ENCODE measurements at places on chromosomes 2 and 18.

DNA sequence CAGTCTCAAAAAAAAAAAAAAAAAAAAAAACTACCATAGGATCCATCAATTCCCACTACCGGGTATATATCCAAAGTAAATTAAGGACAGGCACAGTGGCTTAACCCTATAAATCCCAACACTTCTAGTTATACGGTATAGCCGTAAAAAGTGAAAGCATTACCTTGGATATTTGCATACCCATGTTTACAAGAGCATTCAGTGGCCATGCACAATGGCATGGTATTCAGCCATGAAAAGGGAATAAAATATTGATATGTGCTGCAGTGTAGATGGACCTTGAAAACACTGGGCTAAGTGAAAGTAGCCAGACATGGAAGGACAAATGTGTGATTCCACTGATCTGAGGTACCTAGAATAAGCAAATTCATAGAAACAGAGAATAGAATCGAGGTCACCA, 111.8 kb upstream of the CAB39 start:
- DNase-seq: no peak

GRCh38 chr2:15784106-15784885, 156.1 kb upstream of the MYCN start:
- DNase-seq: no peak

DNA sequence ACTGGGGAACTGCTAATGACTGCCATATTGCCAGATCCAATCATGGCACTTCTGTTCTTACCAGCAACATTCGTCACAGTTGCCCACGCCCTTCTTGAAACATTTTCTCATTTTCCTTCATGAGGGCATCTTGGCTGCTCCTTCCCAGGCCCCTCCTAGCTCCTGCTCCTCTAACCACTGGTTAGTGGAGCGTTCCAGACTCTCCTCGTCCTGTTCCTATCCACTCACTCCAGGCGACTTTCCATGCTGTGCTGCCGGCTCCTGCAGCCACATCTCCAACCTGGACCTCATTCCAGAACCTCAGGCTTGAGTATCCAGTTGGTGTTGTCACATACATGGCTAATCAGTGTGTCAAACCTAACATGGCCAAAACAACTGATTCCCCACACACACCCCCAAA, 1.3 kb upstream of the ADI1 start:
- DNase-seq: no peak

DNA sequence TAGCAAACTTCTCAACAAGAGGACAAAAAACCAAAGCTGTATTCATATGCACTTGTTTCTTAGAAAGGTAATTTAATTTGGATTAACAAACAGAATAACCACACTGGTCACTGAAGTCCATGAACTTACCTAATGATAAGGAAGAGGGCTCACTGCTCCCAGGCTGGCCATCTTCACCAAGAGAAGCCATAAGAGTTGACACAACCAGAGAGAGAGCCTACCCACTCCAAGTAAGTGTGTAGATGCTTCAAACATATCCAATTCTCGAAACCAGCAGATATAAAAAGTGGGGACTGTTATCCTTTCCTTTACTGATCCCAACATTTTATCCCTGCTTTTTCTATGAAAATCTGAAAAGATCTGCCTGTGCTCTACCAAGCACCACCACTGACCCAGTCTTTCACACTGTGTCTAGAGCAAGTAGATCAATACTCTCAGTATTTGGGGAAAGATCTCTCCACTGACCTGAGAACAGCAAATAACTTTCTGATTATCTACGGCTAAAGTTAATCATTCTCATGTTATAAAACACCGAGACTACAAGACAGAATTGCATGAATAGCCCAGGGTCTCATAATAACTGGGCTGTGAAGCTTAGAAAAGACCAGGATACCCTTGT, 111.5 kb upstream of the RNU4ATAC start:
- no peak for DNase-seq

DNA sequence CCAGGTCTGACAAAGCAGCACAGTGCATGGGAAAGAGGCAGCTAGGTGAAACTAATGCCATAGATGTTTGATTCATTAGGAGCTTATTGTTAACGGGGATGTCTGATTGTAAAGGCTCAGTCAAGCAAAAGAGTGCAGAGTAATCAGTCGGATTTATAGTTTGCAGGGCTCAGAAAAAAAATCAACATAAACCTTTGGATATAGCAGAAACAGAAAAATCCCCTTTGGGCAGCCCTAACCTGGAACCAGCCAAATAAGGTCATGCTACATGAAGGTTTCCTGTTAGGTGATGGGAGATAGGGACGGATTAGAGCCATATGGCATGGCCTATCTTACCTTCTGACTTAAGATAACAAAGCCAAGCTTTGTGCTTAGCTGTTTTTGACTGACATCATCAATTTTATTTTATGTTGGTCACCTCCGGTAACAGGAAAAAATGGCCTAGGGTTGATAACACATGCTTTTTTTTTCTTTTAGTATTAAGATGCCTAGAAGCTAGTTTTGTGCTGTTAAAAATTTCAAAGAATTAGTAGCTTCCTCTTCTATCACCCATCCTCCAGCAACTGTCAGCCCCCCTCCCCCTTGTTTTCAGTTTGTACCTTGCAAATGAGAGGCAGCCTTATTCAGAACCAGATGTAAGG, 60.7 kb upstream of the ZEB2 start:
- no peak for DNase-seq

- no peak for DNase-seq
Measured at GRCh38 chr2:221514305-221515040, 57.6 kb downstream of the EPHA4 start.

GRCh38 chr2:35714883-35715282, 640.7 kb upstream of the CRIM1 start:
- no peak for DNase-seq

- no peak for DNase-seq
Measured at GRCh38 chr18:72114801-72115594, 429.1 kb downstream of the CBLN2 start.

GRCh38 chr2:223759569-223760430, 77.6 kb downstream of the AP1S3 start:
- no peak for DNase-seq

- no peak for DNase-seq
Measured at GRCh38 chr2:187157046-187157445, 291.0 kb downstream of the CALCRL start.

DNA sequence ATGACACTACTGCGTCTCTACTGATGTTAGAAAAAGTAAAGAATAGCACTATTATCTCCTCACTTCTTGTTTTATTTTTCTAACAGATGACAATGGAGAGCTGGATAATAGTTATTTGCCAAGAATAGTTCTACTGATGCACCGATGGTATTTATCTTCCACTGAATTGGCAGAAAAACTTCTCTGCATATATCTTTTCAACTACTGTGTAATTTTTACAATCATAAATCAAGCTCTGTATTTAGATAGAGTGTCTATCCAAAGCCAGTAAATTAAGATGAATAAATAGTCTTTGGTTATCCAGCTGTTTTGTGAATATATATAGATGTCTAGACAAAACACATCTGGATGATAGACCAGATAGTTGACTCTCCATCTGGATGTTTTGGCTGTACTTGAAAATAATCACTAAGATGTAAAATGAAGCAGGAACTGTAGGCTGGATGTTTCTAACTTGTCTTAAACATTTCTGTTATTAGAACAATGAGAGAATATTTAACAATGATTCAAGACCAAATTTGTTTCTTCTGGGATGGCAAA, 40.1 kb downstream of the RASGRP3 start:
- no peak for DNase-seq

DNA sequence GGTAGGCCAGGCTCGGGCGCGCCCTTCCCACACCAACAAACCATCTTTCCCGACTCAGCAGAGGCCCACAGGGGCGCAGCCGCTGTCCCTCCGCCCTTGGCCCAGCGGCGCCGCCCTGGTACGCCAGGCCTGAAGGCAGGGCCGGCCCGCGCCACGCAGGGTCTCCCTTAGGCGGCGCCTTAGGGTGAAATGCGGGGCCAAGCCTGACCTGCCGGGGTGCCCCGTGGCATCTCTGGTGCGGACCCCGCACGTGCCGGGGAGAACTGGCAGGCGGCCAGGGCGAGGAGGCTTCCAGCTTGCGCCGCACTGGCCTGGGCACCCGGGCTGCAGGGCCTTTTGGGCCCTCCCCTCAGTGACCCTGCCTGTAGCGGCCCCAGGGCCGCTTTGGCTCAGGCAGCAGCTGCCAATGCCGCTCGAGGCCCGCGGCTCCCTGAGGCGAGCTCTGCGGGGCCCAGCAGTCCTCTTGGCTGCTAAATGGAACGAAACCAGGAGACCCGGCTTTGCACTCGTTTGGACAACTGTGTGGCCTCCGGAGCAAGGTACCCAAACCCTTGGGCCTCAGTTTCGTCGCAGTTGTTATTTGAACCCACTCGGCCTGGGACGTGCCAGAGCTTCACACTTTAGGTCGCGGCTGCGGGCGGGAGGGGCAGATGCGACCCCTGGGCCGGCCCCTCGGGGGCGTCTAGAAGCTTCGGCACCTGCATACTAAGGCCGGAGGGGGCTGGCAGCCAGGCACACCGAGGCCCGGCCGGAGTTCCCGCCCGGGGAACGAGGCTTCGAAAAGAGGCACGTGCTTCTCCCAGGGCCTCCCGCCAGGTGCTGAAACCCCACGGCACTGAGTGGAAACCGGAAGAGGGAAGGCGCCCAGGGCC, 8.5 kb downstream of the OTX1 start:
- DNase-seq: no peak

GRCh38 chr2:169011698-169012097, 19.4 kb downstream of the ABCB11 start:
- DNase-seq: no peak

- DNase-seq: no peak
Measured at GRCh38 chr2:225471482-225471881, 72.0 kb downstream of the NYAP2 start.

DNA sequence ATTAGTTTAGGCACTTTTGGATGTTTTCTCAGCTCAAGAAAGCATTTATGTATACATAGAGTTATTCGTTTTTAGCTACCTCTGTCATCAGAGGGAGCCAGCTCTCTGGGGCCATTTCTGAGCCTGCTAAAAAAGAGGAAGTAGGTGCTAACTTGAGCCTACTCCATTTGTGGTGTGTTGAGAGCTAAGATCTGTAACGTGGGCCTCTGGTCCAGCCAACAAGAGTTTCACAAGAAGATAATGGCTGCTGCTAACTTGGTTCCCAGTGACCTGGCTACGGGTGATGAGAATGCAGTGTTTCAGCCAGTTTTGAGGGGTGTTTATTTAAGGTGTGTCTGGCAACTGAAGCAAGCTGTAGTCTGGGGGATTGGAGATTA, 182.5 kb downstream of the PRKCE start:
- DNase-seq: peak; percentile 41

DNA sequence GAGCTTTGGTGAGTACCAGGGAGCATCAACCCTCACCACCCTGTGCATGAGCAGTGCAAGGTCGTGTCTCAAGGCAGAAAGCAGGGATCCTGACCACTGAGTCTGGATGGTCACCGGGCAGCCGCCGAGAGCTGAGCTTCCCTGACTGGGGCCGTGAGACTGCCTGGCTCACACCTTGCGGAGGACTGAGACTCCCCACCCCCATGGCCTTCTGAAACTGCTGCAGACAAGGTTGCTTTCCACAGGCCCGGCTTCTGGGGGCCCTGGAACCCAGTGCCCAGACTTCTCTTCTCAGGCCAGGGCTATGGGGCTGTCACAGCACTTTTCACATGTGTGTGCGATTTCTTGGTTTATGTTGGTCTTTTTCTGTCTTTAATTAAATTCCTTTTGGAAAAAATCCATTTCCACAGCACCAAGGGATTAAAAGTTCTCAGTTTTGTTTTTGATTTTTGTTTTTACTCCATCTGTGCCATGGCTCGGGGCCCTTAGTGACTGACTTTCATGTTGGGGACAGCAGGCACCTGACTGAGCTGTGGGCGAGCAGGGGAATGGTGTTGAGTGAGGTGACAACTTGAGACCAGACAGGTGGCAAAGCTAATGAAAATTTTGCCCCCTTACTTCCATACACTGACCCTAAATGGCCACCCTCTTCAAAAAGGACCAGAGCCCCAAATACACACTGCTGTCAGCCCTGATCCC, 297.9 kb downstream of the CYP26B1 start:
- no peak for DNase-seq

- DNase-seq: no peak
Measured at GRCh38 chr2:101231240-101231639, 21.4 kb upstream of the CNOT11 start.

DNA sequence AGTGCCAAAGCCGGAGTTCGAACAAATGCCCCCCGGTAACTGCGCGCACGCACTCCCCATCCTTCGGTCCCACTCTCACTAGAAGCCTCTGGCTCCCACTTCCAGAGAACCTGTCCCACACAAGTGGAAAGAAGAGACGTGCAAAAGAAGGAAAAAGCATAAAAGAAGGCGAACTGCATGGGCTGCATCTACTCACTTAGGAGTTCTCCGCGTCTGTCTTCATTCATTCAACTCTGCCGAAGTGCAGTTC, 312 bp downstream of the NR4A2 start:
- DNase-seq: no peak

- no peak for DNase-seq
Measured at GRCh38 chr18:42510540-42510939, 555.5 kb downstream of the PIK3C3 start.

DNA sequence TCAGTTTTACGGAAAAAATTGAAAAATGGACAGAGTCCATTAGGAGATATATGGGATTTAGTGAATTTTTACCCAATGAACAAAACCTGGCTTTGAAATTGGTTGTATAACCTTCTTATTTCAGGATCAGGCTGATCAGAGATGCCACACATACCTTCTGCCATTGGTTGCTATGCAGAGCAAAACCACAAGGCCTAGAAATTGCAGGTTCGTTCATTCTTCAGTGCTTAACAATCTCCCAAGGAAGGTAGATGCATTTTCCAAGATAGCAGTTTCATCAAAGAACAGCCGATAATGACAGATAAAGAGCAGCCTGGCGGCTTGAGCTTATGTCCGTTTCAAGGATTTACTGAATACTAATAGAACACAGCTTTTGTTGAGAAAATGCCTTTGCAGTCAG, 868.8 kb downstream of the EPHA4 start:
- DNase-seq: no peak

DNA sequence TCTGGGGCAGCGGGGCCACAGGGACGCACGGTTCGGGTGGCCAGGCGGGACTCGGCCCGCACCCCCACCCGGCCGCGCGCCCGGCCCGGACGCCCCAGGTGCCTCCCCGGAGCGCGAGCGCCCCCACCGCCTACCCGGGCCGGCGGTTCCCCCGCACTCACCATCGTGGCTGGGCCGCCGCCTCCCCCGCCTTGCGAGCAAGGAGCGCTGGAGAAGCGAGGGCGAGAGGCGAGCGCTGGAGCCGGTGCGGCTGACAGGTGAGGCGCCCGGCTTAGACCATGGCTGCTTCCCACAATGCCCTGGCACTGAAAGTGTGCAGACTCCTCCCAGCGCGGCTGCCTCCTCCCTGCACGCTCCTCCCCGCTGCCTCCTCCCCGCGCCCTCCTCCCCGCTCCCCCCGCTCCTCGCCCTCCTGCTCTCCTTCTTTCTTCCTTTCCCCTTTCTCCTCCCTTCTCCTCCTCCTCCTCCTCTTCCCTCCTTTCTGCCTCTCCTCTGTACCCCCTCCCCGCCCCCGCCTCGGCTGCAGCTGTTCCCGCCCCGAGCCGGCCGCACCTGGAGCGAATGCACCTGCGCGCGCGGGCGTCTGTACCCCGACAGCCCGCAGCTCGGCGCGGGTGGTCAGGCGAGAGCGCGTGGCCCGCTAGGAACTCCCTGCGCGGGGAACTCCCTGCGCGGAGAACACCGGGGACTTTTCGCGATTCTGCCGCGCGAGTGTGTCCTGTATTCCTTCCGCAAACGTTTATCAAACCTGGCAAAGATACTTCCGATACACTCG, at the start of gene AP1S3:
Gene AP1S3, minus strand, starts transcription at position 296 of the 775 bp plus-strand sequence. Its CDS starts 132 bp downstream, at position 164.
- DNase-seq: peak; percentile 77

Data from GM12891 (cell line).